ENCODE measurements at places on chromosomes 5 and 9.

DNA sequence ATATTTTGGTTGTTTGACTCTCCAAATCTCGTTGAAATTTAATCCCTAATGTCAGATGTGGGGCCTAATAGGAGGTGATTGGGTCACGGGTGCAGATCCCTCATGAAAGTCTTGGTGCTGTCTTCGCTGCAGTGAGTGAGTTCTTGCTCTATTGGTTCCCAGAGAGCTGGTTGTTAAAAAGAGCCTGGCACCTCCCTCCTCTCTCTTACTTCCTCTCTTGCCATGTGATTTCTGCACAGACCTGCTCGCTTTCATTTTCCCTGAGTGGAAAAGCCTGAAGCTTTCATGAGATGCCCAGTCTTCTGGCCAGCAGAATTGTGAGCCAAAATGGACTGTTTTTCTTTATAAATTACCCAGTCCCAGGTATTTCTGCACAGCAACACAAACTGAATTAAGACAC is 221.6 kb downstream of the MAT2B start:
- no peak for DNase-seq

GRCh38 chr5:23864786-23865185 is 357.4 kb downstream of the PRDM9 start:
- no peak for DNase-seq

- no peak for DNase-seq
Measured at GRCh38 chr5:56375011-56375410, 141.9 kb upstream of the ANKRD55 start.

DNA sequence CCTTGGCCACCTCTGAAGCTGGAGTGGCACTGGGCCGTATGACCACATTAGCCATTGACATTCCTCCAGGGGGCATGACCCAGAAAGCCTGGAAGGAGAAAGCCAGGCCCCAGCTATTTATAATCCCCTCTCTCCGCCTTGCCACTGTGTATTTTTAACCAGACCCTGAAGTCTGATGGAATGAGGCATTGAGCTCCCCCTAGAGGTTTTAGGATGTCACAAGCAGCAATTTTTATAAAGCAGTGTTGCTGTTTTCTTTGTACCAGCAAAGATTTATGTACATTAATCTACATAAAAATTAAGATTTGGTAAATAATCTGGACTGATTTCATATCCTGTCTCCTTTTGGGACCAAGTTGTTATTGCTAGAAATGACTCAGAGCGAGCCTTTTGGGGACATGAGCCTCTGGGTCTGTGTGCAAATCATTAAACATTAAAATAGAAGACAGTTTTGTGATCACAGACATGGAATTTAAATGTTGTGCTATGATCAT is 127.1 kb downstream of the TRIO start:
- DNase-seq, result peak; percentile 44

- no peak for DNase-seq
Measured at GRCh38 chr9:113417370-113417769, 6.8 kb downstream of the C9orf43 start.

GRCh38 chr5:42268630-42269029 is 154.6 kb upstream of the GHR start:
- DNase-seq, result no peak

All from bone marrow (tissue), 2 donors.